ENCODE measurements at places on chromosomes 12 and 14.

DNA sequence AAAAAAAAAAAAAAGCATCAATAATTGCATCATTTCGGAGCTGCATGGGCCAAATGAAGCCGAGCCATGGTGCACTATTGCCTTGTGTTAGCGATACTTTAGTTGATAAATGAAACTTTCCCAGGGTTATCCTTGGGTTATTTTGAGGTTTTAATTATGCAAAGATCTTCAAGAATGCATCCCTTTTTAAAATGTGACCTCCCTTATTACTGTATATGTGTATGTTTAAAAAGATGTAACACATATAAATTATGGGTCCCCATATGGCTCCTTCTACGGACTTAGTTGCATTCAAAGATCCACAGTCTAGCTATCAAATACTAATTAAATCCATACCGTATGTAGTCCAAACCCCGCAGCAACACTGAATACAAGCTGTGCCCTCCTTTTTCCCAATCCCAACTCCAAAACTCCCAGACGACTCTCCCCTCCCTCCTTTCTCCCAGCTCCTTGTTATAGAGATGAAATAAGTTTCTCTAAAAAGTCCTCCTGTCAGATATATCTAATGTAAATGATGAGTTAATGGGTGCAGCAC is 129.3 kb upstream of the MAP1LC3B2 start:
- DNase-seq = no peak

DNA sequence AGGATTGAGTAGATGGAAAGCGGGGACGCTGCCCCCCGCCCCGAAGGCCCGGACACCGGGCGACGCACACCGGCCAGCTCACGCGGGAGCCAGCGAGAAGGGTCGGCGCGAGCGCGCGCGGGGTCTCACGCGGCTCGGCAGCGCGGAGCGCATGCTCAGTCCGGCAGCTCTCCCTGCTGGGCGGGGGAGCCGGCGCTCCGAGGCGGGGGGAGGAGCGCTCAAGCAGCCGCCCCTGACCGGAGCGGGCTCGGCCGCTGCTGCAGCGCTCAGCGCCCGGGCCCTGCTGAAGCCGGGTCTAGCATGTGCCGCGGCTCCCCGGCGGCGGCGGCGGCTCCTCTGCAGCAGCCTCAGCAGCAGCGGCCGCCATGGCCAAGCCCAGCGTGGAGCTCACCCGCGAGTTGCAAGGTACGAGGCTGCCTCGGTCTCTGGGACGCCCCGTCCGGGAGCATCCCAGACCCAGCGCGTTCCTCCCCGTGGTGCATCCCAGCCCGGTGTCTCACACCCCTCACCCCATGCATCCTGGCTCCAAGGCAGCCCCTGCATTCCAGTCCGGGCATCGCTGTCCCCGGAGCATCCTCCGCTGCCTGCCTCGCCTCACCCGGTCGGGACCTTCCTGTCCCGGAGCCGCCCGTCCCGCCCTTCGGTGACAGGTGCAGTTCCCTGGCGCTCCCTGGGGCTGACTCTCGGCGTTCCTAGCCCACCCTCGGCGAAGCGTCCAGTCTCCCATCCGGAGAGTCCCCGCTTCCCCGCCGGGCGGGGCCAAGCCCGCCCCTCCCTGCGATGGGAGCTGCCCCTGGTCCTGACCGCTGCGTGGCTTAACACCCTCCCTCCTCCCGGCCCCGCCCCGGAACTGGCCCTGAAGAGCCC is at the start of gene CARMIL3:
Gene CARMIL3, plus strand, starts transcription at position 221 of the 867 bp plus-strand sequence. Its CDS starts 145 bp downstream, at position 366.
- no peak for DNase-seq

DNA sequence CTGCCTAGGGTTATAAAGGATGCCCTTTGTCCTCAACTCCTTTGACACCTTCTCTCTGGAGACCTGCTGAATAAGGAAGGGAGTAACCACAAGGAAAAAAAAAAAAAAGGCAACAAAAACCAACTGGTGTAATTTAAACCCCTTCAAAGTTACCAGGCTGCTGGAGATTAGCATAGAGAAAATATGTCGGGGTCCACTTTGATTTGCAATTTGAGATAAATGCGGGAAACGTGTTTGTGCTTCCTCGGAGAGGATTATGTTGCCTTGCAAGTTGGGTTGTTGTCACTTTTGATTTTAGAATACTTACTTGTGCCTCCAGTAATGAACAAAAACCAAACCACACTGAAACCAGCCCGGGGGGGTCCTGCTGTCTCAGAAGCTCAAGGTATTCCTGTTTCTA is 200.2 kb upstream of the MYL2 start:
- DNase-seq = no peak

- no peak for DNase-seq
Measured at GRCh38 chr14:104567141-104567956, 12.2 kb upstream of the C14orf180 start.

- DNase-seq = no peak
Measured at GRCh38 chr12:79618848-79619404, 71.8 kb downstream of the PAWR start.

DNA sequence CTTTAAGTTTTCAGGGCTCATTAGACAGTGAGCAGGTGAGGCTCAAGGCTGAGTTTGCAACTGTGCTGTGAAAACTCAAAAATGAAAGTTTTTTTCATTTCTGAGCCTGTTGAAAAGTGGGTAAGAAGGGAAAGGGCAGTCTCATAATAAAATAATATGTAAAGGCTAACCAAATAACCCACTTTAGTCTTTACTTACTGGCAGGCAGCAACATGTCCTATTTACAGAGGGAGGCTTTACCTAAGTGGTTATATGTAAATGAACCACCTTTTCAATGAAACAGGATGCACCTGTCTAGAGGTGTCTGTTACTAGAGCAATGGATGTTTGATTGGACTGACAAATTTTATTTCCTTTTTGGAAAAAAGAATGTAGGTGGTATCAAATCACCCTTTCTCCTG is 158.0 kb downstream of the ETV6 start:
- DNase-seq = no peak

DNA sequence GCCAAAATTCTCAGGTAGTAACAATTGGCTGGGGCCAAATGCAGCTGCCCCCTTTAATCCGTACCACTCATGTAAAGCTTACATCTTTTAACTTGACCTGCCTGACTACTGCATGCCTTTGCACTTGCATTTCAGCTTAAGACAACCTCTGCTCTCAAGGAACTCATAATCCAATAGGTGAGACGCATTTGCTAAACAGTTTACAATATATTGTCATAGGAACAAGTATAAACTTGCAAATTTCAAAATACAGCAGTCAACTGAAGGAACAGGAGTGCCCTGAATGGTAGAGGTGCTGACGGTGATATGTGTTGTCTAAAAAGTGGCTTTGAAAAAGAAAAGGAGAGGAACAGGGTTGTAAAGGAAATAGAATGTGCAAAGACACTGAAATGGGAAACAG is 3.6 kb upstream of the BRMS1L start:
- DNase-seq = no peak

GRCh38 chr14:84825481-84826251 is 704.3 kb upstream of the FLRT2 start:
- DNase-seq = no peak

DNA sequence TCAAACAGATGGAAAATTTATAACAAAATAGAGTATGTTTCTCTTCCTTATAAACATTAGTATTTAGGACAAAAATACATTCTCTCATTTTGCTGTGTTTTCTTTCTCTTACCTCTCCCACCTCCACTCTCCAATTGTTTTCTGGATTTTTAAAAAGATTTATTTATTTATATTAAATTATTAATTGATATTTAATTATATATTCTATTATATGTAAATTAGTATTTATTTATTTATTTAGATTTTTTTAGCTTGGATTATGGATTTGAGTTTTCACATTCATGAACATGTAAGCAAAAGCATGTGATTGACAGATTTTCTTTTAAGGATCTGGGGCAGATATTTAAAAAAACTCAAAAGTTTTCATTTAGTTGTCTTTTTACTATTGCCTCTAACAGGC is 35.6 kb downstream of the SCN8A start:
- no peak for DNase-seq

DNA sequence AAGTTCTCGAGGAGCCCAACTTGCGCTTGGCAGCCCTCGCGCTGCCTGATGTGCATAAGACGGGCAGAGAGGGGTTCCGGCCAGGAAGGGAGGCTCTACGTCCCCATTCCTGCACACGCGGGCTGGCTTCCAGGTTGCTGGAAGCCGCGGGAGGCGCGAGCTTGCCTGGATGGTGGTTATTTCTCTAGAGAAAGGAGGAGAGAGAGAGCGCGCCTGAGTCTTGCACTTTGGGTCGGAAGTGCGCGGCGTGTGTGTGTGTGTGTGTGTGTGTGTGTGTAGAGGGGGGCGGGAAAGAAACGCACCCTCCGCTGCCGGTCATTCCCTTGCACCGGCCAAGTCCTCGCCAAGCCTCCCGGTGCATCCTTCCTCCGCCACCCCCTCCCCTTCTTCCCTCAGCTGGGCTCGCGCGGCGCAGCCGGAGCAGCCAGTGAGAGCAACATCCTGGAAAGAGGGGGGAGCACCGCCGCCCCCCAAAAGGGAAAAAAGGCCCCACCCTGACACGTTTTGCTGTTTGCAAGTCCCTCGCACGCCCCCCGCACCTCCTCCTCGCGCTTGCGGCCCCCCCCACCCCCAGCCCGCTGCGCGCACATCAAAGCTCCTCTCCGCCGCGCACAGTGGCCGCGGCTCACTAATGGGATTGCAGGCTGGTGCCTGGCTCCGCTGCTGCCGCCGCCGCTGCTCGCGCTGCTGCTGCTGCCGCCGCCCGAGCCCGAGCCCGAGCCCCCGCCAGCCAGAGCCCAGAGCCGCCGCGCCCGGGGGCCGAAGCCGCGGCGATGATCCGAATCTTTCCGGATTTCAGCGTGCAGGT is 4.4 kb upstream of the NPAS3 start:
- no peak for DNase-seq

DNA sequence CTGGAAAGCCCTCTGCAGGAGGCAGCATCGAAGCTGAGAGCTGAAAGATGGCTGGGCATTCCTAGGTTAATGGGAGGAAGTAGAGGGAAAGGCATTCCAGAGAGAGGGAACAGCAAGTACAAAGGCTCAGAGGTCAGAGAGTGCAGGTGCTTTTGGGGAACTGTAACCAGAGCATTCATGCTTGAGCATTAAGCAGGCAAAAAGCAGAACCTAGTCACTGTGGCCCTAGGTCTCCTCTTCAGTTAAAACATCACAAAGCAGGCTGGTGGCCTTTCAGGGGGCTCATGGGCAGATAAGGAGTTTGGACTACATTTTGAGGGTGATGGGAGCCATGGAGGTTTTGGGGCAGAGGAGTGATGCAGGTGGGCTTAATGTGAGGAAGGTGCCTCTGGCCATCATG is 169.2 kb upstream of the MYL2 start:
- DNase-seq = no peak

All from lower leg skin (tissue), 4 donors.